A549 treated with dexamethasone at 1 μM for 4 hours (cell line): ENCODE measurements at places on chromosomes 2 and 18. TPM values are rescaled to one million over a fixed set of nuclear protein-coding genes. Genes with fewer than 3 reads are reported as not detected.

Gene MPV17
- total RNA-seq: 76.2 to 97.2 TPM (median 87.4 TPM) in 5 replicates

Gene GPR35
- total RNA-seq: 0.32 to 0.83 TPM (median 0.68 TPM) in 5 replicates

Gene ZNF514
- 5.0 to 7.5 TPM (median 6.7 TPM) in 5 replicates for total RNA-seq

Gene TRABD2A
- total RNA-seq: 11.2 to 16.2 TPM (median 14.5 TPM) in 5 replicates

Gene ABCB11
- 0.02 to 0.08 TPM (median 0.06 TPM) in 5 replicates for total RNA-seq

Gene LIPG
- total RNA-seq: 0.17 to 0.36 TPM (median 0.25 TPM) in 5 replicates

Gene C1GALT1C1L
- total RNA-seq: 2.1 to 2.4 TPM (median 2.3 TPM) in 5 replicates

Gene SLC4A3
- 1.9 to 4.0 TPM (median 2.9 TPM) in 5 replicates for total RNA-seq

Gene FEZ2
- total RNA-seq: 38.5 to 50.1 TPM (median 41.9 TPM) in 5 replicates

Gene STPG4
- total RNA-seq: 0.07 TPM in 1 of 5 replicates, not detected in the others

Gene VRK2
- 28.1 to 32.8 TPM (median 30.7 TPM) in 5 replicates for total RNA-seq

Gene CTAGE1
- total RNA-seq: not detected in 5 replicates

Gene MRO
- total RNA-seq: 0.05 to 0.15 TPM (median 0.12 TPM) in 5 replicates

Gene ADCYAP1
- total RNA-seq: not detected in 5 replicates

Gene ATP9B
- total RNA-seq: 12.6 to 21.0 TPM (median 16.9 TPM) in 5 replicates

Gene GPR45
- total RNA-seq: not detected in 5 replicates

Gene CD207
- total RNA-seq: 0.05 to 0.08 TPM (median 0.07 TPM) in 3 of 5 replicates, not detected in the others

Gene CNTNAP5
- total RNA-seq: not detected in 5 replicates

Gene ATG9A
- total RNA-seq: 33.6 to 46.8 TPM (median 45.2 TPM) in 5 replicates

Gene PSMA8
- total RNA-seq: not detected in 5 replicates

Gene FBXO48
- 0.43 to 0.64 TPM (median 0.53 TPM) in 5 replicates for total RNA-seq

Gene PDCL3
- total RNA-seq: 39.2 to 55.2 TPM (median 39.7 TPM) in 5 replicates

Gene ESCO1
- total RNA-seq: 8.7 to 11.6 TPM (median 9.4 TPM) in 5 replicates

Gene FLACC1
- total RNA-seq: 0.20 to 0.64 TPM (median 0.22 TPM) in 4 of 5 replicates, not detected in the other

Gene RTP5
- total RNA-seq: not detected in 5 replicates

Gene ERFE
- 4.8 to 7.9 TPM (median 7.4 TPM) in 5 replicates for total RNA-seq

Gene TRIB2
- total RNA-seq: 0.27 to 0.69 TPM (median 0.53 TPM) in 5 replicates

Gene DNER
- total RNA-seq: 9.1 to 14.0 TPM (median 10.9 TPM) in 5 replicates

Gene ACVR1C
- total RNA-seq: 0.01 to 0.05 TPM (median 0.05 TPM) in 3 of 5 replicates, not detected in the others

Gene IL18R1
- total RNA-seq: 1.1 to 1.4 TPM (median 1.2 TPM) in 5 replicates

Gene PSD4
- total RNA-seq: 11.2 to 15.2 TPM (median 14.4 TPM) in 5 replicates

Gene CFAP221
- total RNA-seq: 0.16 to 0.47 TPM (median 0.33 TPM) in 5 replicates

Gene ACTR2
- total RNA-seq: 157 to 223 TPM (median 197 TPM) in 5 replicates

Gene ITGB6
- 0.35 to 1.2 TPM (median 0.60 TPM) in 5 replicates for total RNA-seq

Gene DNAJC5G
- not detected in 5 replicates for total RNA-seq

Gene GALNT5
- 2.0 to 2.4 TPM (median 2.1 TPM) in 5 replicates for total RNA-seq

Gene CCDC121
- 3.5 to 4.8 TPM (median 3.8 TPM) in 5 replicates for total RNA-seq

Gene ASB18
- total RNA-seq: not detected in 5 replicates

Gene KLHL41
- total RNA-seq: 0.11 to 0.21 TPM (median 0.16 TPM) in 5 replicates

Gene OR6B2
- total RNA-seq: not detected in 5 replicates

Gene NR4A2
- total RNA-seq: 1.6 to 2.9 TPM (median 2.1 TPM) in 5 replicates

Gene C18orf32
- total RNA-seq: 17.2 to 22.3 TPM (median 20.8 TPM) in 5 replicates

Gene PKDCC
- total RNA-seq: 19.6 to 26.0 TPM (median 21.8 TPM) in 5 replicates

Gene STARD6
- 0.21 TPM in 1 of 5 replicates, not detected in the others for total RNA-seq

Gene RBM45
- 10.6 to 12.6 TPM (median 12.1 TPM) in 5 replicates for total RNA-seq

Gene SP140
- 0.11 to 0.26 TPM (median 0.24 TPM) in 3 of 5 replicates, not detected in the others for total RNA-seq

Gene C2orf78
- not detected in 5 replicates for total RNA-seq

Gene TTC32
- total RNA-seq: 9.7 to 14.6 TPM (median 11.6 TPM) in 5 replicates

Gene FZD7
- 5.5 to 6.9 TPM (median 6.5 TPM) in 5 replicates for total RNA-seq

Gene VIT
- not detected in 5 replicates for total RNA-seq

Gene TUBA3D
- total RNA-seq: 6.8 to 8.7 TPM (median 7.2 TPM) in 5 replicates

Gene SLC4A5
- total RNA-seq: 0.15 to 0.34 TPM (median 0.28 TPM) in 5 replicates
